ENCODE measurements at places on chromosomes 4 and X.

DNA sequence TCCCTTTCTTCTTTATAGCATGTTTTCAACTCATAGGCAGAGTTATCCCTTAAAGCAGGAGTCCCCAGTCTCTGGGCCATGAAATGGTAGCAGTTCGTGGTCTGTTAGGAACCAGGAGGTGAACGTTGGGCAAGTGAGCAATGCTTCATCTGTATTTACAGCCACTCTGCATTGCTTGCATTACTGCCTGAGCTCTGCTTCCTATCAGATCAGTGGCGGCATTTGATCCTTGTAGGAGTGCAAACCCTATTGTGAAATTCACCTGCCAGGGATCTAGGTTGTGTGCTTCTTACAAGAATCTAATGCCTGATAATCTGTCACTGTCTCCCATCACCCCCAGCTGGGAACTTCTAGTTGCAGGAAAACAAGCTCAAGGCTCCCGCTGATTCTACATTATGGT lies 39.8 kb downstream of the DTHD1 start:
- DNase-seq: no peak

DNA sequence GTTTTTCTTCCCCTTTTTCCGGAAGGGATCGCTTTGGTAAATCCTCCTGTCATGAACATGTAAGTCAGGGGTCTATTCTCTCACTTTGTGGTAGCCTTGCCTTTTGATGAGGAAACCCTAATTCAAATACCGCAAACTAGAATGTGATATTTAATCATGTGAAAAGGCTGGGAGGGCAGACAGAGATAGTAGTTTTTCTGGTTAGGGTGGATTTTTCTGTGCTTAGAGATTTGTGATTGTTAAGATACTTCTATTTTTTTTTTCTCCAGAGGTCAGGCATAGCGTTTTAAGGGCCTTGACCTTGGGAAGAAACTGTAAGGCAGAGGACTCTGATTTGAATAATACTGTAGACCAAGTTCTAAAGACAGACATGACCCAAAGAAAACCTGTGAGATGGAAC lies 41.8 kb upstream of the PACRGL start:
- DNase-seq: no peak

- no peak for DNase-seq
Measured at GRCh38 chr4:13635286-13635799, 7.8 kb upstream of the BOD1L1 start.

DNA sequence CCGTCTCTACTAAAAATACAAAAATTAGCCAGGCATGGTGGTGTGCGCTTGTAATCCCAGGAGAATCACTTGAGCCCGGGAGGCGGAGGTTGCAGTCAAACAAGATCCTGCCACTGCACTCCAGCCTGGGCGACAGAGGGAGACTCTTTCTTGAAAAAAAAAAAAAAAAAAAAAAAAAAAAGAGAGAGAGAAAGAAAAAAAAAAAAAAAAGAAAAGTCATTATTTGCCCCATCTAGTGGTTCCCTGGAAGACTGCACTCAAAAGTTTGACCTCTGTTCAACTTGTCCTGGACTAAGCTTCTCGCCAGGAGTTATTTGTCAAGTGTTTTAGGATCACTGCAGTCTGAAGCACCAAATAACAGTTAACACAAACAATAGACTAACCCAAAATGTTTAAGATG lies 45.3 kb upstream of the KCTD8 start:
- DNase-seq: no peak

DNA sequence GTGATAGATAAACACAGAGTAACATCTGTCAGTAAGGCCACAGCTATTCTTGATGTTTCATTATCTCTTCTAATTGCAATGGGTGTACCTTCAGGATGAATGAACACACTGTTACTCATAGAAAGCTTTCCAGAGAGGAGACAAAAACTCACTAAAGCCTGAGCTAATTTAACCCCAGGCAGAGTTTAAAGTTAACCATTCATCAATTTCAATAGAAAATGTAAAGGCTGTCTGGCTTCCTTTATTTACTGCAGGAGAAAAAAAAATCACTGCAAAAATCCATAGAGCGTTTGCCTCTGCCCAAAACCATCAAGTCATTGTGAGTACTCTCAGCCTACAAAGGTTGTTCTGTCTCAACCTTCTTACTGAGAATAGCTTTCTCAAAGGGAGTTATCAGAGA lies 376.9 kb downstream of the PPP4R3C start:
- DNase-seq: no peak

DNA sequence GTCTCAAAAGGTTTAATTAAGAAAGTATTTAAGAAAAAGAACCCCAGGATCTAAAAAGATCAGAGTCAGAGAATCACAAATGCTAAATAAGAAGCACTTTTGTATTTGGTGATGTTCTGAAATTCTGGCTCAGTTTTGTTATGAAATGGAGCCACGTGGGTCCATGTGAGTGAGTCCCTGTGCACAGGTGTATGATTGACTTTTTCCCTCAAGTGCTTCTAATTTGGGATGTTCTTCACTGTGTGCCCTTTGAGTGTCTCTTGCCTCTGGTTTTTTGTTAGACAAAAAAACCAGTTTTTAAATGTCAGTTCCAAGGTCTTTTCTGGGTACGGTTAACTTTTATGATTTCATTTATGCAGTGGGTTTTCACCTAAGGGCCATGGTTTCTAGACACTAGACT lies 44.4 kb downstream of the REPS2 start:
- DNase-seq: no peak

DNA sequence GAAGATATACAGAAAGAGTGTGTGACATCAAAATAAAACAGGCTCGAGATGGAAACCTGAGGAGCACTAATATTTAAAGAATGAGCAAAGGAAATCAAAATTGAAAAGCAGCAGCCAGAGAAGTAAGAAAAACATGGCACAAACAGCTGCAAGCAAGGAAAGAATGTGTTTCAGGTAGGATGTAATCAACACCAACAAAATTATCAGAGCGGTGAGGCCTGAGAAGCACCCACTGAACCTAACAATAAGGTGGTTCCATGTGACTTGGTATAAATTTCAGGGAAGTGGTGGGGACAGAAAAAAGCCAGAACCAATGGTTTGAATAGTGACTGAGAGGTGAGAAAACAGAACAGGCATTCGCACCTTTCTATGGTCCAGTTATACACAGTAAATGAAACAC lies 11.5 kb downstream of the SLC39A8 start:
- DNase-seq: no peak

DNA sequence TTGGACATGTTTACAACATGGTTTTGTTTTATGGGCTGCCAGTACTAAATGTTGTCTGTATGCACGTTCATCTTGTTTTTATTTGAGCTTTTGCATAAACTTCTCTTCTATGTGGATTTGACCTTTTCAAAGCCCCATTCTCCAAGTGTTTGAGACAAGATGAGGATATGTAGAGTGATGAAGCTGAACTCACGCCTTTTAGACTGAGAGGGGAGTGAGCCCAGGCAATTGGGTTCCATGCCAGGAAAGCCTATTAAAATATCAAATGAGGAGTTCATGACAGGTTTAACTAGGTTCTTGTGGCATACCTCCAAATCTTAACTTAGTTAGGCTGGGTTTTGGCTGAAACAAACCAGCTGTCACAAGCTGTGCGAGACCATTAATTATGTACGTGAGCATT lies 170.4 kb upstream of the LDB2 start:
- no peak for DNase-seq

DNA sequence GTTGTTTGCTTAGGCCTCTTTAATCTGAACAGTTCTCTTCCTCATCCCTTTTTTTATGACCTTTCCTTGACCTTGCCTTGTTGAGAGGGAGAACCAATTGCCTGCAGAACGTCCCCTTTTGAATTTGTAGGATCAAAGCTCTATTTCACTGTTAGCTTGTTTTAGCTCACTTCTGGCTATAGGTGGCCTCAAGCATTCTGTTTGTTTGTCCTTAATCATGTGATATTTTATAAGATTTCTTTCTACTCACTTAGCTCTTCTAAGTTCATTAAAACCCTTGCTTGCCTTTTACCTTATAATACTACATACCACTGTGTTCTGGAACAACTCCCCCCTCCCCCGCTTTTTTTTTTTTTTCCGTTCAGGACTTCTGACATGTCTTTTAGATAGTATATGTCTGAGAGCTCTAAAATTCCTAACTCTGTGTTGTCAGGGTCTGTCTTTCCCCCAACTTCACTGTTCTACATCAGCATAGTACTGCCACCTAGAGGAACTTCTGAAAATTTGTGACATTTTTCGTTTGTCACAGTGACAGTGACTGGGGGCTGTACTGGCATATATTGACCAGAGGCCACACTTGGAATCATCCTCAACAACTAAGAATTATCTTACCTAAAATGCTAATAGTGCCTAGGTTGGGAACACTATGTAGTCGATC lies 128.5 kb downstream of the LARP7 start:
- no peak for DNase-seq

DNA sequence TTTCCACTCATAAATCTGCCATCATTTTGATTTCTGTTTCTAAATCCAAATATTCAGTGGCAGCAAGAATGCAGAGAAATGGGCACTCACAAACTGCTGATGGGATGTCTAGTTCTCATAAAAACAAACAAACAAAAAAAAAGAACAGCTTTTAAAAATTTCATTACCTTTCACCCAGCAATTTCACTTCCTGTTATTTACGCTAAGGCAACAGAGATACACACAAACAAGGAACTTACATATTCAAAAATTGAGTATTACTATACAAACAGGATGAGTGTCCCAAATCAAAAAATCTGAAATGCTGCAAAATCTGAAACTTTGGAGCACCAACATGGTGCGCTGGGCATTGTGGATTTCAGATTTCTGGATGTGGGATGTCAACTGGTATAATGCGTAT lies 36.4 kb downstream of the FAT1 start:
- DNase-seq: no peak

DNA sequence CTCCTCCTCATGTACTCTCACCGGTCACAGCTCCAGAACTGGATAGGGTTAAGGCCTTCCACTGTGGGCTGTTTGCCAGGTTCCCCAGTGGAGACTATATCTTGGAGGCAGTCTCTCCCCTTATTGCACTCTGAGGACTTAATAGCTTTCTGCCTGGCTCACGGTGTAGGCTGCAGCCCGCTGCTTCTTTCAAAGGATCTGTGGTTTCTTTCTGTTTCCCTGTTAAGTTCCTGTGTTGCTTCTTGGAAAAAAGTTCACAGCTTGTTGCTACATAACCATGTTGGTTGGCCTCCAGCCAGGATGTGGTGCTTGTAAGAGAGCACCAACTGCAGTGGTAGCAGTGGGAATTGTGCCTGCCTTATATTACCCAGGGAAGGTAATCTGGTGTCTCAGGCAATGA lies 24.9 kb upstream of the ZDHHC15 start:
- DNase-seq: no peak

- no peak for DNase-seq
Measured at GRCh38 chr4:3372264-3372932, 69.4 kb upstream of the HGFAC start.

DNA sequence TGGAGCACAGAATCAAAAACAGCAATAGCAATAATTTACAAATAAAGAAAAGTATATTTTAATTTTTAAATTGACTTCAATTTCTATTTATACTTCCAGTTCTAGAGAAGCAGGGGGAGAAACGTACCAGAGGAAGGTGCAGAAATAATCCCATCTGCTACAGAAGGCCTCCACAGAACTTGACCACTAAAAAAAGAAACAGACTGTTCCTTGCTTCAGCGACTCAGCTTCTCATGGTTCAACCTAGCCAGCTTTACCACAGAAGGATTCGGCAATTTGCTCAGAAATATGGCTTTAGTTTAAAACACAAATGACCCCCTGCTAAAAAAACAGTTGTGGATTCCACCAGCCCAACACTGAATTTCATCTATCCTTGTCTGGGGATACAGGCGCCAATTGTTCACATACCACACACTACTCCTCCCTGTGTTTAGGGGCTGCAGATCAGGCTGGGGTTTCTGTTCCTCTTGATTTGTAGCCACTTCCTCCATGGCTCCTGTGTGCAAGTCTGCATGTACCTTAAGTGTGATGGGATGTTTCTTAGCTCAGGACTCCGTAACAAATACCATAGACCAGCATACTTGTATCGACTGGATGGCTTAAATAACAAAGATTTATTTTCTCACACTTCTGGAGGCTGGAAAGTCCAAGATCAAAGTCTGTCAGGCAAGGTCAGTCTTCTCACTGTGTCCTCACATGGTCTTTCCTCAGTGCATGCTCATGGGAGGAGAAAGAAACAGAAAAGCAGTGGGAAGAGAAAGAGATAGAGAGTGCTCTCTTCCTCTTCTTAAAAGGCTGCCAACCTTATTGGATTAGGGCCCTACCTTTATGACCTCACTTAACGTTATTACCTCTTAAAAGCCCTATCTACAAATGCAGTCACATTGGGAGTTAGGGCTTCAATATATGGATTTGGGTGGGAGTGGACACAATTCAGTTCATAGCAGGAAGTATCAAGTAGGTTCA lies 79.1 kb downstream of the AMOT start:
- DNase-seq: no peak
